ENCODE measurements at places on chromosomes 7 and 10. TPM values are rescaled to one million over a fixed set of nuclear protein-coding genes. Genes with fewer than 3 reads are reported as not detected.

GRCh38 chr7:39153647-39154046 lies 175.9 kb downstream of the POU6F2 start:
- H3K27ac ChIP-seq = no peak overlapping the region
- no peak for DNase-seq
- no peaks in the 10 kb centered on the region for H3K36me3 ChIP-seq
- no peaks in the 10 kb centered on the region for H3K27me3 ChIP-seq
- no peaks in the 10 kb centered on the region for H3K4me1 ChIP-seq

- no peaks in the 10 kb centered on the region for H3K4me1 ChIP-seq
- H3K27ac ChIP-seq = no peak overlapping the region
- H3K4me3 ChIP-seq = no peak overlapping the region
- H3K36me3 ChIP-seq = no peaks in the 10 kb centered on the region
Measured at GRCh38 chr10:128418819-128419218, 292.6 kb upstream of the MKI67 start.

DNA sequence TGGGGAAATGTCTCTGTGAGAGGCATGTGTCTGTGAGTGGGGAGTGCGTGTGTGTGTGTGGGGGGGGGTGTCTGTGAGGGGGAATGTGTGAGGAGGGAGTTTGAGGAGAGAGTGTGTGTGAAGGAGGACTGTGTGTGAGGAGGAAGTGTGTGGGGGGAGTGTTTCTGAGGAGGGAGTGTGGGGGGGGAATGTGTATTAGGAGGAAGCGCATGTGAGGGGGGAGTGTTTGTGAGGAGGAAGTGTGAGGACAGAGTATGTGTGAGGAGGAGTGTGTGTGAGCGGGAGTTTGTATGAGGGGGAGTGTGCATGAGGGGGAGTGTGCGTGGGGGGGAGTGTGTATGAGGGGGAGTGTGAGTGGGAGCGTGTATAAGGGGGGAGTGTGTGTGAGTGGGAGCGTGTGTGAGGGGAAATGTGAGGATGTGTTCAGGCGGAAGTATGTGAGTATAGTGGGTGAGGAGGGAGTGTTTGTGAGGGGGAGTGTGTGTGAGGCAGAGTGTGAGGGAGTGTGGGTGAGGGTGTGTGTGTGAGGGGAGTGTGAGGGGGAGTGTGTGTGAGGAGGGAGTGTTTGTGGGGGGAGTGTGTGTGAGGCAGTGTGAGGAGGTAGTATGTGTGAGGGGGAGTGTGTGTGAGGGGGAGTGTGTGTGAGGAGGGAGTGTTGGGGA lies 21.8 kb upstream of the PTPRN2 start:
- no peak overlapping the region for H3K4me3 ChIP-seq
- H3K27ac ChIP-seq = no peak overlapping the region
- no peak for DNase-seq

Gene CCL26
- total RNA-seq = not detected

Gene AGAP4
- 27.4 TPM for total RNA-seq

Gene TLX1
- 91.5 TPM for total RNA-seq

Gene CDK14
- 76.9 TPM for total RNA-seq

Gene TRIM4
- 34.9 TPM for total RNA-seq

Measured in spleen (tissue), 13 donors.